Bladder microvascular endothelial cell (primary cell): ENCODE measurements at places on chromosomes 7 and 10. TPM values are rescaled to one million over a fixed set of nuclear protein-coding genes. Genes with fewer than 3 reads are reported as not detected.

IDI1 gene
- total RNA-seq: 38.1 and 48.9 TPM in 2 replicates

DNAJB9 gene
- 20.4 and 24.9 TPM in 2 replicates for total RNA-seq

IRF5 gene
- under 0.01 and 0.19 TPM in 2 replicates for total RNA-seq

CLRN3 gene
- total RNA-seq: 0.38 TPM in 1 of 2 replicates, not detected in the other

ZNF862 gene
- 5.5 and 16.5 TPM in 2 replicates for total RNA-seq

RBAK gene
- 3.9 and 8.1 TPM in 2 replicates for total RNA-seq

POLR3A gene
- total RNA-seq: 12.0 and 25.3 TPM in 2 replicates

NCOA4 gene
- 187 and 219 TPM in 2 replicates for total RNA-seq

TMEM229A gene
- total RNA-seq: not detected in 2 replicates

ABCB1 gene
- 4.5 and 11.0 TPM in 2 replicates for total RNA-seq

GNA12 gene
- total RNA-seq: 13.3 and 78.5 TPM in 2 replicates

FAM241B gene
- 0.88 TPM in 1 of 2 replicates, not detected in the other for total RNA-seq

AZGP1 gene
- not detected in 2 replicates for total RNA-seq

CFTR gene
- total RNA-seq: not detected in 2 replicates

SORBS1 gene
- 0.44 and 0.97 TPM in 2 replicates for total RNA-seq

IKZF1 gene
- not detected in 2 replicates for total RNA-seq

CTAGE8 gene
- not detected in 2 replicates for total RNA-seq

TCERG1L gene
- not detected in 2 replicates for total RNA-seq
